ENCODE measurements at places on chromosomes 5 and 9.

DNA sequence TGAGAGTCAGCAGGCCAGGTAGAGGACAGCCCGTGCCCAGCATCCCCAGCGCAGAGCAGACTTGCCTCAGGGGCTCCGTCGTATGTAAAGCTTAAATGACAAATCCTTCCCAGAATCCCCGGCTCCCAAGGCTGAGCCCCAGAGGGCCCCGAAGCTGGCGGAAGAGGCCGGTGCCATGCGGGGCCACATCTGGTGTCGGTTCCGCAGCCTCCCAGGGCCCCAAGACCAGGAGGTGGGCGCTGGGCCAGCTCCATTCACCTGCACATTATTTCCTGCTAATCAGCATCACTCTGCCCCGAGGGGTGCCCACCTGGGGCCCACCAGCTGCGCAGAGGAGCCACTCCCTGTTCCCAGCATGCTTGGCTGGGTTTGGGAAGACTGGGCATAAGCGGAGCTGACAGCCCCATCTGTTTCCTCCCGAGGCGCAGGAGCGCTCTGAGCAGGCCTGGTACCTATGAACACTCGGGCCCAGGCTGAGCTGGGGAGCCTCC is 124.0 kb upstream of the PPP1R26 start:
- H3K4me3 ChIP-seq = no peak overlapping the region
- H3K27ac ChIP-seq = no peak overlapping the region
- no peak for DNase-seq
- peaks cover 19% of the 10 kb centered on the region for H3K27me3 ChIP-seq

GRCh38 chr5:124200381-124200780 is 546.1 kb downstream of the ZNF608 start:
- no peaks in the 10 kb centered on the region for H3K27me3 ChIP-seq
- H3K27ac ChIP-seq = no peak overlapping the region
- no peak for DNase-seq
- H3K4me1 ChIP-seq = no peaks in the 10 kb centered on the region
- H3K4me3 ChIP-seq = no peak overlapping the region
- no peaks in the 10 kb centered on the region for H3K36me3 ChIP-seq

GRCh38 chr5:42005561-42006153 is 80.6 kb downstream of the FBXO4 start:
- no peaks in the 10 kb centered on the region for H3K36me3 ChIP-seq
- no peak overlapping the region for H3K4me3 ChIP-seq
- H3K27ac ChIP-seq = no peak overlapping the region

DNA sequence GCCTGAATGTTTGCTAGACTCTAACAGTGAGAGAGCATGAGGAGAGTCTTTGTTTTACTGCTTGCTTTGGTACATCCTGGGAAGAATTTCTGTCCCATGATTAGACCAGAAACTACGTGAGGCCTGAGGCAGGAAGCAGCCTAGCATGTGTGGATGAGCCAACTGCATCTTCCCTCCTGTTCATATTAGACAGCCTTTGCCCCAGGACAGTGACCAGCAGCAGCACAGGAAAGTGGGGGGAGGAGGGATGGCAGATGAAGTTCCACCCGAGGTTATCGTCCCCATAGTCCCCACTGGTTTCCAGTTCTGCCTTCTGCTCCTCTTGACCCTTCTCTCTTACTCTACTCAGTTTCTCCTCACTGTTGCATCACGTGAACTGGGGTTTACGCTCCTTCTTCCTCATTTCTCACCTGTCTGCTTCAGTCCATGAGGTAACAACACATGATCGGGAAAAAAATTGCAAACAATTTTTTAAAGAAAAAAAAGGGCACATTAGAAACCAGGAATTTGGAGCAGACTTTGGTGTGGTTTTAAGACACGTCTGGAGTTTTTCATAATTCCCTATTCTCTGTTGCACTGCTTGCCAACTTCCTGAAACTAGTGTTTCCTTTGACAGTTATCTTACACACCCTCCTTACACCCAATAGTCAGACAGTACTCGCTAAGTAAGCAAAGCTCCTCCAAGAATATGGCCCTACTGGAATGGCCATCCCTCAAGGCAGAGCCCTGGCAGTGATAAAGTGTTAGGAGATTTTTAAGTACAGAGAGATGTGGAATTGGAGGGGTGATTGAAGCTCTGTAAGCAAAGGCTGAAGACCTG is 84.1 kb downstream of the SNX18 start:
- H3K4me1 ChIP-seq = peaks cover 18% of the 10 kb centered on the region
- H3K27me3 ChIP-seq = no peaks in the 10 kb centered on the region
- no peak overlapping the region for H3K27ac ChIP-seq
- H3K36me3 ChIP-seq = no peaks in the 10 kb centered on the region
- DNase-seq = no peak

GRCh38 chr9:126483468-126484073 is 130.2 kb upstream of the LMX1B start:
- H3K27ac ChIP-seq = peak overlapping the region; percentile 23
- peaks cover 33% of the 10 kb centered on the region for H3K4me1 ChIP-seq

GRCh38 chr9:125906144-125906543 is 159.0 kb downstream of the PBX3 start:
- H3K4me1 ChIP-seq = peaks cover 11% of the 10 kb centered on the region
- H3K27me3 ChIP-seq = no peaks in the 10 kb centered on the region
- DNase-seq = no peak
- no peak overlapping the region for H3K4me3 ChIP-seq
- peaks cover 3% of the 10 kb centered on the region for H3K36me3 ChIP-seq
- H3K27ac ChIP-seq = no peak overlapping the region

DNA sequence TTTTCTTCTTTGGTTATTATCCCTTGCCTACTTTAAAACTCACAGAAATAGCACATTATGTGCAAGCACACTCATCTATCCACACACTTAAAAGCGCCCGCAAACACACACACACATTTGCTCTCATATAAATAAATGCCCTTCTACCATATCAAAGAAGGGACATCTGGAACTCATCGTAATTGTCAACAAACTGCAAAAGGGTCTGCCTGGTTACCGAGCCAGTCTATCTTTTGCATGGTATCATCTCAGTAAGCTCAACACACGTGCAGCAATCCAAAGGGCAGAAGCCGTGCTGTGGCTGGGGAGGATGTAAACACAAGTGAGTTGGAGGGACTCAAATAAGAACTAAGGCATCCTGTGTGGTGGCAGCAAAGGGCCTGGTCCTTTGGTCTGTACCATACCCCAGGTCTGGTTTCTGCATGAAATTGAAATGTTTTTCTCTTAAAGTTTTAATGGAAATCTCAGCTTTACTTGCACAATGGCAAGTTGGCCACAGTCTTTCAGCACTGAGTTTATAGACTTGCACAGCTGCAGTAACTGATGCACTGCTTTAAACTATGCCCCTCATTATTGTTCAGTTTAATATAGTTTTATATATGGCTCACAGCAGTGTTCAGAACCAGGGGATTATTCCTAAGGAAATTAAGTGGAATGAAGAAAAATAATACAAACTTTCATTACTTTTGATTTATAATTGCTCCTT is 331.0 kb downstream of the ADAMTS6 start:
- H3K27ac ChIP-seq = no peak overlapping the region
- H3K36me3 ChIP-seq = no peaks in the 10 kb centered on the region
- DNase-seq = no peak
- H3K4me3 ChIP-seq = no peak overlapping the region
- no peaks in the 10 kb centered on the region for H3K27me3 ChIP-seq

DNA sequence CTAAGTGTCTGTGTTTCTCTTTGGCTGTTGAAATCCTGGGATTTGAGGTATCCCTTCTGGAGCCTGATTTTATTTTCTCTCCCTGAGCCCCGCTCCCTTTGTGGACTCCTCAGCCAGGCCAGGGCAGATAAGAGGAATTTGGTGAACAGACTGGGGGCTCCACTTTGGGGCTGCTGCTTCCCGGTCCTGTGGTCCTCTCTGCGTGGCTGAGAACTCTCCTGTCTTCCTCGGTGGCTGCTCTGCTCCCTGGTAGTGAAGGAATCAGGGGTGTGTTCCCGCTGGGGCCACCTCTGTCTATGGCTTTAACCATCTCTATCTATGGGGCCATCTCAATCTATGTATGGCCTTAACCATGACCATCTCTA is 71.7 kb upstream of the SH3PXD2B start:
- H3K36me3 ChIP-seq = peaks cover 2% of the 10 kb centered on the region
- DNase-seq = peak; percentile 3

GRCh38 chr5:111932628-111933027 is 175.6 kb upstream of the NREP start:
- H3K27ac ChIP-seq = no peak overlapping the region
- DNase-seq = no peak
- H3K4me1 ChIP-seq = no peaks in the 10 kb centered on the region
- no peak overlapping the region for H3K4me3 ChIP-seq
- no peaks in the 10 kb centered on the region for H3K27me3 ChIP-seq
- H3K36me3 ChIP-seq = no peaks in the 10 kb centered on the region

GRCh38 chr5:178688551-178688950 is 41.9 kb downstream of the ZNF354A start:
- H3K36me3 ChIP-seq = no peaks in the 10 kb centered on the region
- H3K27ac ChIP-seq = no peak overlapping the region
- H3K27me3 ChIP-seq = no peaks in the 10 kb centered on the region

- H3K36me3 ChIP-seq = peaks cover 50% of the 10 kb centered on the region
- no peaks in the 10 kb centered on the region for H3K27me3 ChIP-seq
- H3K4me1 ChIP-seq = peaks cover 96% of the 10 kb centered on the region
These were observed 60.2 kb downstream of the SLC22A5 start for GRCh38 chr5:132429463-132430440.

GRCh38 chr5:126438267-126438666 is 15.1 kb downstream of the GRAMD2B start:
- no peaks in the 10 kb centered on the region for H3K27me3 ChIP-seq
- DNase-seq = no peak
- H3K27ac ChIP-seq = peak overlapping the region; percentile 85
- peaks cover 28% of the 10 kb centered on the region for H3K4me1 ChIP-seq

DNA sequence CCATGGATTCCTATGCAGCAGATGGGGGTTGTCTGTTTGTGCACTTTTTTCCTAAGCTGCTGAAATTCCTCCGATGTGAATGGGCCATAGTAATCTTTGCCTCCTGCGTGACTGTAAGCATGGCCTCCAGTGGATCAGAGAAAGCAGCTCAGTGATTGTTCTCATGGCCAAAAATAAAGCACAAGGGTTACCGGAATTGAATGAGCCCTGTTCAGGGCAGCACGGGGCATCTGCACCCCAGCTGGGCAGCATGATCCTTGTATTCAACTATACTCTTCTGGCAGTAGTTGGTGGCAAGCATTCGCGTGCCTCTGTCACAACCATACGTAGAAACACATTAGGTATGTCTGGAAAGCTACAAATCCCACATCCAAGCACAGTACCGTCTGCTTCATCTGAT is 193.9 kb downstream of the RORB start:
- H3K4me1 ChIP-seq = no peaks in the 10 kb centered on the region
- H3K27me3 ChIP-seq = peaks cover 14% of the 10 kb centered on the region
- H3K4me3 ChIP-seq = no peak overlapping the region
- no peaks in the 10 kb centered on the region for H3K36me3 ChIP-seq

DNA sequence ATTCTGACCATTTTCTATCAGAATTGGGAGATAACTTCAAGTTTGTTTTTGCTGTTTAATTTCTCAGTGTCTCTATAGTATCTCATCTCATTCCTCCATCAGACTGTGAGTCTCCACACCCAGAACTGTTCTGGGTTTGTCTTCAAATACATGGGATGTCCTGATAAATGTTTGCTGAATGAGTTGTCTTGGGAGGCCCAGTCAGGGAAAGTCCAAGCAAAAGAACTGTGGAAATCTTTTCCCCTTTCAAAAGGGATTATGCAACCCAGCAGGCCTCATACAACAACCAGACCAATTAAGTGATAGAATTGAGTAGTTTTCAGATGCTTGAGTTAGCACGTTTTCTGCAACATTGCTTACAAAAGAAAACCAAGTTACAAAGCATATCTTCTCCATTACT is 324.4 kb downstream of the BRINP1 start:
- H3K4me1 ChIP-seq = no peaks in the 10 kb centered on the region
- no peak overlapping the region for H3K4me3 ChIP-seq
- no peak for DNase-seq
- H3K36me3 ChIP-seq = peaks cover 2% of the 10 kb centered on the region
- no peak overlapping the region for H3K27ac ChIP-seq

DNA sequence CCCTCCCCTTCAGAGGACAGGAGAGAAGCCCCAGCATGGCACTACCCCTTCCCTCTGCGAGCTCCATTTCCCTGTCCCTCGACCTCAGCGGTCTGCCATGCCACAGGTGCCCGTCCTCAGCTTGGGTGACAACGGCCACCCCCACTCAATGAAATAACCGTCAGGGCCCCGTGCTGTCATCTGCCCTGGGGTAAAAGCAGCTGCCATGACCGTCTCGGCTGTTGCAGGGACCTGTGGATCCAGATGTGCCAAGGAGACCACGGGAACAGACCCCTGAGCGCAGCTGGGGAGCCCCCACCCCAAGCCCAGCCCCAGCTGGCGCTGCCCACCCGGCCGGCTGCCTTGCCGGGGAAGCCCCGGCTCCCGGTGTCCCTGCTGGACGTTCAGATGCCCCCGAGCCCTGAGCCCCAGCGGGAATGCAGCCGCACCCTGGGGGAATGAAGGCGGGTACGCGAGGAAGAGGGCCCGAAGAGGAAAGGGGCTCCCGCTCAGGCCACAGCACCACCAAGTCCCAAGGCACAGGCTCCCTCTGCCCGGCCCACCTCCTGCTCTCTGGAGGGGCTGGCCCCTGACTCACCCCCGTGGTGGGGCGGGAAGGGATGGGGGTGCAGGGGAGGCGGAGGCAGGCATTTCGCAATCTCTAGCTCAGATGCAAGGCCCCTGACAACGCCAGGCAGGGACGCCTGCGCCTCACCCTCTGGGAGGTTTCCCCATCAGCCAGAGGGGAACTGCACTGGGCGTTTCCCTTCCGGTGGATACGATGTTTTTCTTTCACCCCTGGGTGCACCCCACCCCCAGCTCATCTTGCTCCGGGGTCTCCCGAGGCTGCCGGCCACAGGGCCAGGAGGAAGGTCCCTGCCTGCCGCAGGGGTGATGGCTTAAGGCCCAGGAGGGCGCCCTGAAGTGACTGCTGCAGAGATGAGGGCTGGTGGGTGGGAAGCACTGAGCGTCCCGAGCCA is 49.2 kb downstream of the NACC2 start:
- H3K4me3 ChIP-seq = no peak overlapping the region
- peaks cover 7% of the 10 kb centered on the region for H3K36me3 ChIP-seq
- H3K27me3 ChIP-seq = no peaks in the 10 kb centered on the region

DNA sequence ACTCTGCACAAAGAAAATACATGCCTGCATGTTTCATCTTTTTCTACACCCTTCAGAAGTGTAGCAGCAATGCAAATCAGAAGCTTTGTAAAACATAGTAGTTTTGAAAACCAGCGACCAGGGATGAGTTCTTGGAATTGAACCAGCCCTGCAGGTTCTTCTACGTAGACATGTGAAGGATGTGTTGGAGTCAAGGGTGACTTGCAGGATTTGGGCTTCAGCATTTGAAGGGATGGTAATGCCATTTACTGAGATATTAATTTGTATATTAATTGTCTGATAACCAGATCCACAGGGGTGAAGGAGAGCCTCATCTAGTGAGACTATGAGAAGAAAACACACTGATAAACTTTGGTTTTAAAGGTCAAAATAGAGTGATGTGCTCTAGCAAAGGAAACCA is 72.4 kb downstream of the KIAA1958 start:
- H3K27ac ChIP-seq = no peak overlapping the region
- no peaks in the 10 kb centered on the region for H3K27me3 ChIP-seq
- H3K4me3 ChIP-seq = no peak overlapping the region
